CD4-positive, alpha-beta T cell (primary cell): ENCODE measurements at places on chromosomes 7 and 10. TPM values are rescaled to one million over a fixed set of nuclear protein-coding genes. Genes with fewer than 3 reads are reported as not detected.

DNA sequence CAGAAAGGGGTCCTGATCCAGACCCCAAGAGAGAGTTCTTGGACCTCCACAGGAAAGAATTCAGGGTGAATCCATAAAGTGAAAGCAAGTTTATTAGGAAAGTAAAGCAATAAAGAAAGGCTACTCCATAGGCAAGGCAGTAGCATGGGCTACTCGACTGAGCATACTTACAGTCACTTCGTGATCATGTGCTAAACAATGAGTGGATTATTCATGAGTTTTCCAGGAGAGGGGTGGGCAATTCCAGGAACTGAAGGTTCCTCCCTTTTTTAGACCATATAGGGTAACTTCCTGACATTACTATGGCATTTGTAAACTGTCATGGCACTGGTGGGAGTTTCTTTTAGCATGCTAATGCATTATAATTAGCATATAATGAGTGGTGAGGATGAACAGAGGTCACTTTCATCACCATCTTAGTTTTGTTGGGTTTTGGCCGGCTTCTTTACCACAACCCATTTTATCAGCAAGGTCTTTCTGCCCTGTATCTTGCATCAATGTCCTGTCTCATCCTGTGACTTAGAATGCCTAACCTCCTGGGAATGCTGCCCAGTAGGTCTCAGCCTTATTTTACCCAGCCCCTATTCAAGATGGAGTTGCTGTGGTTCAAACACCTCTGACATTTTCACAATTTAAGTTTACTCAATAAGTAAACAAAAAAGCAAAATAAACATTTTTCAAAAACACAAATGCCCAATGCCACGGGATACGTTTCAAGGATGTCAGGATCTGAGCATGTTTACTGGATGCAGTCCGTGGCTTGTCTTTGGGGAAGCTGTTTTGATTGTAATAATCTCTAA lies 37.0 kb downstream of the ALOX5 start:
- no peaks in the 10 kb centered on the region for H3K36me3 ChIP-seq
- no peak for DNase-seq
- no peaks in the 10 kb centered on the region for H3K4me1 ChIP-seq
- H3K4me3 ChIP-seq: no peak overlapping the region
- peaks cover 2% of the 10 kb centered on the region for H3K27me3 ChIP-seq

AGR3 gene
- not detected for total RNA-seq

GRCh38 chr10:80486785-80487420 lies 32.8 kb downstream of the TSPAN14 start:
- peak overlapping the region; percentile 84 for H3K27ac ChIP-seq
- H3K36me3 ChIP-seq: peaks cover 44% of the 10 kb centered on the region

DNA sequence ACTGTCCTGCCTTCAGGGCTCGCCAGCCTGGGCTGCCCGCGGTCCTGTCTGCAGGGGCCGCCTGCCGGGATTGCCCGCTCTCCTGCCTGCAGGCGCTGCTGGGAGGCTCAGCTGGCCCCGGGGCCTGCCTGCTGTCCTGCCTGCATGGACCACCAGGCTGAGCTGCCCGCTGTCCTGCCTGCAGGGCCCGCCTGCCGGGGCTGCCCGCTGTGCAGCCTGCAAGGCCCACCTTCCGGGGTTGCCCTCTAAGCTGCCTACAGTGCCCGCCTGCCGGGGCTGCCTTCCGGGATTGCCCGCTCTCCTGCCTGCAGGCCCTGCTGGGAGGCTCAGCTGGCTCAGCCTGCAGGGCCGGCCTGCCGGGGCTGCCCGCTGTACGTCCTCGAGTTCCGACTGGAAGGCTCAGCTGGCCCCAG lies 164.4 kb downstream of the GLRX3 start:
- H3K27me3 ChIP-seq: no peaks in the 10 kb centered on the region
- H3K4me3 ChIP-seq: peak overlapping the region; percentile 31
- no peaks in the 10 kb centered on the region for H3K36me3 ChIP-seq
- H3K4me1 ChIP-seq: no peaks in the 10 kb centered on the region
- DNase-seq: peak; percentile 40

- peak overlapping the region; percentile 38 for H3K4me3 ChIP-seq
- H3K27me3 ChIP-seq: peaks cover 52% of the 10 kb centered on the region
- peaks cover 39% of the 10 kb centered on the region for H3K4me1 ChIP-seq
- H3K27ac ChIP-seq: no peak overlapping the region
- no peak for DNase-seq
Measured at GRCh38 chr10:133235932-133236331, 1.7 kb upstream of the VENTX start.

- no peak overlapping the region for H3K4me3 ChIP-seq
- peaks cover 10% of the 10 kb centered on the region for H3K36me3 ChIP-seq
- DNase-seq: no peak
- H3K27ac ChIP-seq: no peak overlapping the region
Measured at GRCh38 chr7:1130021-1130990, 29.7 kb downstream of the ZFAND2A start.

- no peak for DNase-seq
- no peaks in the 10 kb centered on the region for H3K27me3 ChIP-seq
- H3K4me1 ChIP-seq: no peaks in the 10 kb centered on the region
- no peak overlapping the region for H3K4me3 ChIP-seq
- no peak overlapping the region for H3K27ac ChIP-seq
Measured at GRCh38 chr10:12400266-12400931, 51.1 kb downstream of the CAMK1D start.

ANKRD2 gene
- not detected for total RNA-seq

- peaks cover 70% of the 10 kb centered on the region for H3K36me3 ChIP-seq
- H3K27me3 ChIP-seq: no peaks in the 10 kb centered on the region
- H3K27ac ChIP-seq: no peak overlapping the region
- DNase-seq: no peak
Measured at GRCh38 chr7:99448855-99449254, 10.1 kb downstream of the CPSF4 start.

DNA sequence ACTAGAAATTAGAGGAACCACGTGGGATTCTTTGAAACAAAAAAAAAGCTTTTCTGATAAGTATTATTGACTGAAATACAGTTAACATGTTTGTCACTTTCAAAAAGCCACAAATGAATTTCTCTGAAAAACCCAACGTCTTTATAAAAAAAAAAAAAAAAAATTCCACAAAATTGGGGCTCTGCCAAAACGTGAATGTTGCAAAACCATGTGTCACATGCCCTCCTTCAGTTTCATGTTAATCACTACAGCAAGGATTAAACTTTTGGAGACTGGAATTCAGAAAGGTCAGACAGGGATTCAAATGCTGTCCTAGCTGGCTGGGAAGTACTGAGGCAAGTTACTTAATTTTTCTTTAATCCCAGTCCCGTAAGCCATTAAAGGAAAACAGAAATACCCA lies 278.0 kb upstream of the KLF14 start:
- H3K27ac ChIP-seq: peak overlapping the region; percentile 37
- H3K27me3 ChIP-seq: no peaks in the 10 kb centered on the region
- peaks cover 78% of the 10 kb centered on the region for H3K4me1 ChIP-seq
- no peak for DNase-seq
- no peak overlapping the region for H3K4me3 ChIP-seq

DNA sequence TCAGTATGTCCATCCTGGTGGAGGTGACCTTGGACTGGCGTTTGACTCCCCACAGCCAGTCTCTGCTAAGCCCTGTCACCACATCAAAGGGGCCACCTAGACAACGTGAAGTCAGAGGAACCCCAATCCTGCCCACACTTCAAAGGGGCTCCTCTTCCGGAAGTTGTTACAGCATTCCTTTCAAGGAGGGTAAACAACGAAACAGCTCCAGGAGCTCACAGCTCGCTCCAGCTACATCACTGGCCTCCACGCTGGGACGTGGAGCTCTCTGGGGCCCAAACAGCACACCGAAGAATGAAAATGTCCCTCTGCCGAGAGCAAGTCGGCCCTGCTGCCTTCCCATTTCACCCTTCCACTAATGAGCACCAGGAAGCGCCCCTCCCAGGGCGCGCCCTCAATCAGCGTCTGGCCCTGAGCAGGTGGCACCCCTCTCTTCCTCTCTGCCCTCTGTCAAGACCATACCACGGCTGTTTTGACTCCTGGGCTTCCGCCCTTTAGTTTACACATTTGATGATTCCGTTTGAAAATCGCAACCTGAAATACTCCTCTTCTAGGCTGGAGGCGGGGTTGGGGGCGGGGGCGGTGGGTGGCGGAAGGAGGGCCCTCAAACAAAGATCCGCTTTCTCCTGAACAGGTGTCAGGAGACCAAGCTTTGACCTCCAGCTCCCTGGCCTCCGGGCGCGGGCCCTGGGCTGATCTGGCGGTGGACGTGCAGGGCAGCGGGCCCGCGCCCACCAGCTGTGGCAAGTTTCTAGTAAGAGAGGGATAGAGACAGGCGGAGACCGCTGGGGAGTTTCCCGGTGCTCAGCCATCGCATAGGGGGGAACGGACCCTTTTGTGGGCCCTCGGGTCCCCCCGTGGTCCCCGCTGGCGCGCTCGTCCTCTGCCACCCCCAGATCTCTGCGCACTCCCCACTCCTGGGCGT lies 53.1 kb upstream of the KDM7A start:
- peak overlapping the region; percentile 65 for H3K4me3 ChIP-seq
- peaks cover 57% of the 10 kb centered on the region for H3K4me1 ChIP-seq
- H3K36me3 ChIP-seq: no peaks in the 10 kb centered on the region
- H3K27me3 ChIP-seq: no peaks in the 10 kb centered on the region
- peak overlapping the region; percentile 97 for H3K27ac ChIP-seq

GRCh38 chr10:112235920-112236319 lies 47.3 kb upstream of the TECTB start:
- no peaks in the 10 kb centered on the region for H3K27me3 ChIP-seq
- H3K36me3 ChIP-seq: no peaks in the 10 kb centered on the region
- H3K4me1 ChIP-seq: no peaks in the 10 kb centered on the region
- H3K27ac ChIP-seq: no peak overlapping the region

DNA sequence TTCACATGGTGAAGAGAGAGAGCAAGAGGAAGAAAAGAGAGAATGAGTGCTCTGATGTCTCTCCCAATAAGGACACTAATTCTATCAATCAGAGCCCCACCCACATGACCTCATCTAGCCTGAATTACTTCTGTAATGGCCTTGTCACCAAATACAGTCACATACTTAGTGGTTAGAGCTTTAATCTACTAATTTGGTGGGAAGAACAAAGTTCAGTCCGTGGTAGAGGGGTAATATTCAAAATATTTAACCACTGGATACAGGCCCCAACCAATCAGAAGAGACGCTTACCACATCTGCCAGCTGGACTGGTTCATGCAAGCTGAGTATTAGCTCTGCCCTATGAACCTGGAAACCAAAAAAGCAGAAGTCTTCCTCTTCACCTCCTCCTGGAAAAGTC lies 336.3 kb upstream of the NFE2L3 start:
- H3K36me3 ChIP-seq: no peaks in the 10 kb centered on the region
- no peak overlapping the region for H3K27ac ChIP-seq
- no peak for DNase-seq
- no peak overlapping the region for H3K4me3 ChIP-seq
- peaks cover 17% of the 10 kb centered on the region for H3K27me3 ChIP-seq

- no peaks in the 10 kb centered on the region for H3K27me3 ChIP-seq
- no peaks in the 10 kb centered on the region for H3K36me3 ChIP-seq
- no peak for DNase-seq
- no peak overlapping the region for H3K4me3 ChIP-seq
- H3K4me1 ChIP-seq: peaks cover 22% of the 10 kb centered on the region
- H3K27ac ChIP-seq: no peak overlapping the region
Measured at GRCh38 chr10:31035266-31035798, 3.7 kb upstream of the ZNF438 start.

TRIL gene
- total RNA-seq: not detected

DNA sequence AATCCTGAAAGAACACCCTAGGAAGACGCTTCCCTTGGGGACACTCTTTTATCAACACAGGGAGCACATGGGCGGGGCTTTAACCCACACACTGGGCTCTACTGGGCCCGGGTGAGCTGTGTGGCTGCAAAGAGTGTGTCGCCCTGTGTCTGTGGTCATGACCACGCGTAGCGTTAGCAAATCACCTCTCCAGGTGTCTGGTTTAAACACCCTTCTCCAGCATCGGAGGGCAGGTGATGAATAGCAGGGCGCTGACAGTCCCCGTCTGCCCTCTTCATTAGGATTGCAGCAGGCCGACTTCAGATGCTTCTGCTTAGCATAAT lies 127.7 kb downstream of the ADARB2 start:
- no peak overlapping the region for H3K4me3 ChIP-seq
- H3K4me1 ChIP-seq: no peaks in the 10 kb centered on the region
- H3K27ac ChIP-seq: no peak overlapping the region
- no peaks in the 10 kb centered on the region for H3K27me3 ChIP-seq
- DNase-seq: no peak

- H3K27ac ChIP-seq: no peak overlapping the region
- H3K27me3 ChIP-seq: no peaks in the 10 kb centered on the region
- H3K4me1 ChIP-seq: no peaks in the 10 kb centered on the region
- no peak for DNase-seq
- no peak overlapping the region for H3K4me3 ChIP-seq
Measured at GRCh38 chr7:32335107-32335506, 155.1 kb downstream of the LSM5 start.

TMEM176B gene
- not detected for total RNA-seq

GRCh38 chr10:31131251-31131650 lies 99.6 kb upstream of the ZNF438 start:
- H3K4me1 ChIP-seq: peaks cover 31% of the 10 kb centered on the region
- H3K36me3 ChIP-seq: no peaks in the 10 kb centered on the region
- no peak for DNase-seq
- no peak overlapping the region for H3K27ac ChIP-seq

DNA sequence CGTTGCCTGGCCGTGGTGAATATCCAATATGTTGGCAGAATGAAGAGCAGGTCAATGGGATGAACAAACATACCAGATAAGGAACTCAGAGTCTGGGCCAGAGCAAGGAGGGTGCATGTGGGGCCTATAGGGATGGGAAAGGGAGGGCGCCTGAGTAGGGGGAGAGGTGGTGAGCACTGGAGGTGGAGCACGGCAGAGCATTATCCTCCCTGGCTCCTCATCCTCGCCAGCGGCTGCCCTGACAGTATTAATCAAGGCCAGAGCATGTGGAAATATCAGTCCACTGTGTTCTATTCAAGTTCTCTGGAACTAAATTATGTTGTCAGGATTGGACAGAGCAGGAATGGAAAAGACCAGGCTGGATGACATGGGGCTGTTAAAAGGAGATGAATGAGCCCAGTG lies 254.8 kb upstream of the ZMIZ1 start:
- H3K36me3 ChIP-seq: no peaks in the 10 kb centered on the region
- DNase-seq: no peak
- no peaks in the 10 kb centered on the region for H3K4me1 ChIP-seq
- H3K27ac ChIP-seq: no peak overlapping the region
- H3K4me3 ChIP-seq: no peak overlapping the region
- peaks cover 2% of the 10 kb centered on the region for H3K27me3 ChIP-seq

TEX36 gene
- total RNA-seq: not detected

WNT2 gene
- total RNA-seq: not detected

- DNase-seq: no peak
- no peak overlapping the region for H3K27ac ChIP-seq
- H3K27me3 ChIP-seq: peaks cover 17% of the 10 kb centered on the region
- H3K4me1 ChIP-seq: peaks cover 21% of the 10 kb centered on the region
Measured at GRCh38 chr7:953547-954327, 743 bp downstream of the ADAP1 start.

- H3K4me1 ChIP-seq: no peaks in the 10 kb centered on the region
- no peak for DNase-seq
- H3K4me3 ChIP-seq: no peak overlapping the region
- no peaks in the 10 kb centered on the region for H3K36me3 ChIP-seq
Measured at GRCh38 chr7:123282181-123282580, 82.4 kb upstream of the SLC13A1 start.
